ENCODE measurements at places on chromosomes 13 and 19.

GRCh38 chr19:52498571-52498970 is 28.9 kb upstream of the ZNF808 start:
- no peak for DNase-seq

GRCh38 chr19:44112802-44113137 is 429 bp upstream of the ZNF225 start:
- DNase-seq: no peak

DNA sequence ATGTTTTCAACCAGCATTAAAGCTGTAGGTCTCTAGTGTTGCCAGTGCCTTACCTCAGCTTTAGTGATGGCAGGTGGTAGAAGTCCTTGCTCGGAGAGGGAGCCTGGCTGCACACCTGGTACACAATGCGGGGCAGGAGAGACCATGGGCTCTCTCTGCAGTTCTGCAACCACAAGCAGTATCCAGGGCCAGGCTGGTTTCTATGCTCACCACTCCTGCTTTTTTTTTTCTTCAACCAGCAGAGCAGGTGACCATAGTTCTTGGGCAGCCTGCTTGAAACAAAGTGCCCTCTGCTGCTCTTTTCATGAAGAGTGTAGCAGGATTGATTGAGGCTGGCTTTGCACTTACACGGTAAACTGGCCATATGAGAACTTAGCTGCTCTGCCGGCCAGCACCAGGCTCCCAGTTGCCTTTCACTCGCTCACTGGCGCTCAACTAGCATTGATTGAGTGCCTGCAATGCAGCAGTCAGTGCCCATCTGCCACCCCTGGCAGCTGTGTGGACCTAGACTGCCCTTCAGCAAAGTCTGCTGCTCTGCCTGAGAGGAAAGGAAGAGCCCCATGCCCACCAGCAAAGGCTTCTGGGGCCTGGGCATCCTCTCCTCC is 4.4 kb upstream of the CHAMP1 start:
- DNase-seq: no peak

DNA sequence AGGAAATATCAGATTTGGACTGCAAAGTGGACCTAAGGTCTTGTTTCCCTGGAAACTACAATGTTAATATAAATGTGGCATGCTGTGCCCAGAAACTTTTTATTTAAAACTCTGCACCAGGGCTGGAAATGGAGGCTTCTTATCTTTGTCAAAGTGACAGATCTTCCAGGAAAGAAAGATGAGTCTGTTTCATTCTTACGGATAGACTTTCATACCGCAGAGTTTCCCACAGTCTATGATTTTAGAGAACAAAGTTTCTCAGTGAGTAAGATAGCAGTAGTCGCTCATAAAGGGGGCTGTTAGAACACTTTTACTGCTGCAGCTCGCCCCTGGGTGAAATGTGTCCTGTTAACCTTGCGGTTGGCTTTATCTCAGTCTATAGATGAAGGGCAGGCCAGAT is 6.7 kb downstream of the CLEC11A start:
- no peak for DNase-seq

- no peak for DNase-seq
These were observed 16.8 kb downstream of the FLT1 start for GRCh38 chr13:28478127-28478526.

GRCh38 chr13:59494560-59494970 is 669.2 kb downstream of the DIAPH3 start:
- DNase-seq: no peak

All from kidney capillary endothelial cell (primary cell).